Activated CD4-positive, alpha-beta T cell treated with anti-CD3 and anti-CD28 coated beads, Interleukin-2, amount 50 U/mL, for 48 hours (primary cell): ENCODE measurements at places on chromosomes 7 and 10.
A peak's percentile ranks its signal among the peaks of the same experiment; 100 is the strongest.

GRCh38 chr10:68163735-68164134 is 54.4 kb downstream of the MYPN start:
- DNase-seq: no peak

GRCh38 chr10:118234683-118235082 is 107.4 kb downstream of the FAM204A start:
- no peak for DNase-seq

GRCh38 chr7:149865437-149865836 is 8.3 kb upstream of the ATP6V0E2 start:
- DNase-seq: peak; percentile 66

- DNase-seq: no peak
Observed at GRCh38 chr7:25720427-25720826, 431.6 kb upstream of the NFE2L3 start.

GRCh38 chr7:70005480-70005879 is 407.2 kb downstream of the AUTS2 start:
- DNase-seq: no peak

GRCh38 chr7:90347759-90348158 is 1.2 kb downstream of the GTPBP10 start:
- DNase-seq: no peak

DNA sequence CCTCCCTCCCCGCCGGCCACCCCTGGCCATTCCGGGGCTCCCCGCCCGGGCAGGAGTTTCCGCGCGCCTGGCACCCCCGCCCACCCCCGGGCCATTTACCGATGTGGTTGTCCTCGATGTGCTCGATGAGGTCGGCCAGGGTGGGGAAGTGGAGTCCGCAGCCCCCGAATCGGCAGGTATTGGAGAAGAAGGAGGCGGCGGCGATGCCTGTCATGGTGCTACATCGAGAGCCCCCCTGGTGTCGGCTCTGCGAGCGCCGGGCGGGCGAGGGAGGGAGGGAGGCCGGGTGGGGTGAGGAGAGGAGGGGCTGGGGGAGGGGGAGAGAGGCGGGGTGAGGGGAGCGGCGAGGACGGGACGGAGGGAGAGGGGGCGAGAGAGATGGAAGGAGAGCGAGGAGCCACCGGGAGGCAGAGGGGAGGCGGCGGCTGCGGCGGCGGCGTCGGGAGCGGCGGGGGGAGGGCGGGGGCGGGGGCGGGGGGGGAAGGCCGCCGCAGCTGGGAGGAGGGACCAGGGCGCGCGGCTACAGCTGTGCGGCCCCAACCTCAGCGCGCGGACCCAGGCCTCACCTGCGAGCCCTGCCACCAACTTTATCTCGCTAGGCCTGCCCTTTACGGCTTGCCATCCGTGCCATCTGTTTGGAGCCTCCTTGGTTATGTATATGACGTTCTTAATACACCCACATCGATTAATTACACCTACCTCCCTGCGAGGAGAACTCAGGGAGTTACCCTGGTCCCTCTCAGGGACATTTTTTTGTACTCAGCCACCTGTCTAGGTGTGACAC is at the start of gene JAZF1:
JAZF1 (minus strand) TSS at position 432 of the 784 bp plus-strand sequence.
- peak; percentile 43 for DNase-seq

GRCh38 chr7:112638675-112639400 is 151.4 kb downstream of the TMEM168 start:
- DNase-seq: no peak

DNA sequence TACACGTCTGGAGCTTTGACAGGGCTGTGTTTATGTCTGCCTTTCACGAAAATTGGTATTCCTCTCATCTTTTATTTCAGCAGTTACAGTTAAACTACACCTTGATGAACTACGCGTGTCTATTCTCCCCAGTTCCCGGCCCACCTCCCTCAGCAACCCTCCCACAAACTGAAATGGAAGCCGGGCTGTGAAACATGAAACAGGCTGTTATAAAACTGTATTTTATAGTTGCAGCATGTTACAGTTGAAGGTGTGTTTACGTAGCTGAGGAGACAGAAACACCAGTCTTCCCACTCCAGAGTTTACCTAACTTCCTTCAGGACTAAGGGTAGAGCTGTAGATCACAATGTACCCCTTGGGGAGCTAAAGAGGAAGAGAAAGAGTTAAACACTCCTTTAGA is 228.3 kb upstream of the ZNF32 start:
- no peak for DNase-seq

DNA sequence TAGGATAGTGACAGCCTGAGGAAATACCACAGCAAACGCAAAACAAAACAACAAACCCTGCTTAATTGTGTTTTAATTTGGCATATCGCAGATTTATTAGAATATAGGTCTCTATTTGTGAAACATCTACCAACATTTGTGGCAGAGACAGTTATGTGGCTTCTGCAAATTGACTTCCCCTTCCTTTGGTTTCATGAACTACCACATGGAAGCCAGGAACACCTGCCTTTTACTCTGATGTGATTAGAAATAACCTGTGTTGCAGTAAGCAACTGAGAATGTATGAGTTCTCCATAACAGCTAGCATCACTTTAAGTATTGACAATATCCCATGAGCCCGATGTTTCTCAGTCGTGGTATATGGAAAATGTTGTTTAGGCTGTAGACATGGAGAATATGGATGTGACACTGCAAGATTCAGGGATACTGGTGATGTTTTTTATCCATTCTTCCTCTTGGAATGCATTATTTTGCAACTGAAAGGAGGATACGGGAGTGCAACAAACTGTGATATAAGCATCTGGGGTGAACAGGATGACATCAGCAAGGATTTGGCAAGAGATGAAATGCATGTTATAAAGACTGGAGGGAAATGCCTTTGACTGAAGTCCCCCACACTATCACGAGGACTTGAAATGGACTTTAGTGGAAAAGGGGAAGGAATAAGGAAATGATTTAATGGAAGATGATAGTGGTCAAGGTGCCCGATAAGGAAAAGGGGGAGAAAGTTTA is 95.9 kb downstream of the CUBN start:
- DNase-seq: no peak

DNA sequence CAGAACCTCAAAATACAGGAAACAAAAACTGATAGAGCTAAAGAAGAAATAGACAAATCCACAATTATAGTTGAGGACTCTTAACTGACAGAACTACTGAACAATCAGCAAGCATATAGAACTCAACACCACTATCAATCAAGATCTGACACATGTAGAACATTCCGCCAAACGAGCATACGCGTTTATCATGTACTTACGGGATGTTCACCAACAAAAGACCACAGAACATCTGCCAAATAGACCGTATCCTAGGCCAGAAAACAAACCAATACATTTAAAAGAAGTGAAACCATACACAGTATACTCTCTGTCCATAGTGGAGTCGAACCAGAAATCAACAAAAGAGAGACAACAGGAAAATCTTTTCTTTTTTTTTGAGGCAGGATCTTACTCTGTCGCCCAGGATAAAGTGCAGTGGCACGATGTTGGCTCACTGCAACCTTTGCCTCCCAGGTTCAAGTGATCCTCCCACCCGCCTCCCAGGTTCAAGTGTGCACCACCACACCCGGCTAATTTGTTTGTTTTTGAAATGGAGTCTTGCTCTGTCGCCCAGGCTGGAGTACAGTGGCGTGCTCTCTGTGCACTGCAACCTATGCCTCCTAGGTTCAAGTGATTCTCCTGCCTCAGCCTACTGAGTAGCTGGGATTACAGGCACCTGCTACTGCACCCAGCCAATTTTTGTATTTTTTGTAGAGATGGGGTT is 5.1 kb downstream of the GNA12 start:
- DNase-seq: no peak

GRCh38 chr10:6296828-6297251 is 94.1 kb downstream of the PFKFB3 start:
- no peak for DNase-seq

- no peak for DNase-seq
Observed at GRCh38 chr7:138821912-138822311, 23.9 kb upstream of the ATP6V0A4 start.

DNA sequence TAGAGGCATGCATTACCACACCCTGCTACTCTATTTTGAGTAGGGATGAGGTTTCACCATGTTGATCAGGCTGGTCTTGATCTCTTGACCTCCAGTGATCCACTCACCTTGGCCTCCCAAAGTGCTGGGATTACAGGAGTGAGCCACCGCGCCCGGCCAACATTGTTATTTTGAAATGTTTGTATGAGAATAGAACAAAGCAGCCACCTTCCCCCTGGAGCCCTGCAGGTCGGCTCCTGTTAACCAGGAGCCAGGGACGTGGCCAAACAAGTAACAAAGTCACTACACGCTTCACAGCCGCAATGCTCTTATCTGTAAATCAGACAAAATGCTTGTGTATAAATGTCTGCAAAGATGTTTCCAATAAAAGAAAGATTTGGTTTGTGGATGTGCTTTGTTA is 295.4 kb downstream of the CNTNAP2 start:
- DNase-seq: no peak

DNA sequence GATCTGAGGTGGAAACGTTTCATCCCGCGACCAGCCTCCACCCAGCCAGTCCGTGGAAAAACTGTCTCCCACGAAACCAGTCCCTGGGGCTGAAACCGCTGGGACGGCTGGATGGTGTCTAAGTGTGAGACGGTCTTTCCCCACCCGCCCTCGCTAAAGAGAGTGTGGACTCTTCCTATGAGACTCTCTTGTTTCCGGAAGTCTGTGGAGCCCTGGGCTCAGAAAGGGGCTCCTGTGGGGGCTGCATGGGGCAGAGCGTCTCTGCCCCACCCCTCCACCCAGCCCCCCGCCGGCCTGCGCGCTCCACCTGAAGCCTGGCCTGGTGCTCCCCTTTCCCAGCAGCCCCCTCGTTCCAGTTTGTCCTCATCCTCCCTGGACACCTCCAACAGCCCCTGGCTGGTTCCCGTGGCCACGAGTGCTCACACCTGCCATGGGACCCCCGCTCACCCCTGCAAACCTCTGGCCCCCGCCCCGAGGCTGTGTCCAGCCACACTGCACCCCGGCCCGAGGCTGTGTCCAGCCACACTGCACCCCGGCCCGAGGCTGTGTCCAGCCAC is 28.7 kb downstream of the CFAP46 start:
- DNase-seq: no peak

GRCh38 chr7:20032741-20033140 is 184.4 kb downstream of the MACC1 start:
- DNase-seq: no peak

DNA sequence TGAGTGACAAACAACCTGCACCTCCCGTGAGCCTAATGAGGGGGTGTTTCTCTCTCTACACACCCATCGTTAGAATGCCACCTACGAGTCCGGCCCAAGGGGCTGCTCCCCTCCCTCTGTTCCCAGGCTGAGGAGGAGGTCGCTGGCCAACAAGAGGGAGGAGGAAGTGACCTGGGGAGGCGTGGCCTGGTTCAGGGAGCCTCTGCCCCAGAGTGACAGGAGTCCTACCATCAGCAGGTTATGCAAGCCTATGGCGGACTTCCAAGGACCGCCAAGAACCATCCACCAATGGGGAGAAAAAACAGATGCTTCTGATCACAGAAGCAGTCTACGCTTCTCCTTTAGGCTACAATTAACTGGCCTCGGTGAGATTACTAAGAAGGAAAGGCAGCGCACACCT is 12.3 kb upstream of the EGFR start:
- no peak for DNase-seq

DNA sequence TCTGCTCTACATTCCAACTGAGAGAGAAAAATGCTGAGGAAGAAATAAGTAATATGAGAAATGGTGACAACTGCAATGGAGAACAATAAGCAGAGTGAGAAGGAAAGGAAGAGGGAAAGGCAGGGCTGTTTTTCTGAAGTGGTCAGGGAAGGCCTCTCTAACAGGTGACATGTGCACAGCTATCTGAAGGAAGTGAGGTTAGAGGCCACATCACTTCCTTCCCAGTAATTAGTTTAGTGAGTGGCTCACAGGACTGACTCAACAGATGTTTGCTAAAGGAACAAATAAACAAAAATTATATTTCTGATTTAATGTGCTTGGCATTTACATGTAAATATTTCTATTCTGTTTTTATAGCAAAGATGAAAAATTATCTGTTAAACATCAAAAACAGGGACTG is 77.9 kb downstream of the ARHGAP21 start:
- DNase-seq: no peak

- no peak for DNase-seq
Observed at GRCh38 chr7:136677471-136678365, 190.7 kb upstream of the CHRM2 start.

GRCh38 chr10:4046712-4047354 is 261.8 kb upstream of the KLF6 start:
- no peak for DNase-seq

DNA sequence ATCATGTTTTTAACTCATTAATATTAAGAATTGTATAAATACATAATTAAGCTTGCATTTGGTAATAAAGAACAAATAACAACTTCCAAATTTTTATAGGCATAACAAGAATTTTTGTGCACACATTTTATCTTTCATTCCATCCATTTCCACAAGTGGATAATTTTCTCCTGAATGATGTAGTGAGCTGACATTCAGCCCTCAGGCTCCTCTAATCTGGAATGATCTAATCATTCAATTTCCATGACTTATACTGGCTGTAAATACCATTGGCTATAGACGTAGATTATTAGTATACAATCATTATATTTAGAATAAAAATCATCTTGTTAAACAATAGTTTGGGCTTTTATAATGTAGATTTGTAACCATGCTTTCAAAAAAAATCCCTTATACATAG is 287.2 kb upstream of the GHITM start:
- DNase-seq: no peak

DNA sequence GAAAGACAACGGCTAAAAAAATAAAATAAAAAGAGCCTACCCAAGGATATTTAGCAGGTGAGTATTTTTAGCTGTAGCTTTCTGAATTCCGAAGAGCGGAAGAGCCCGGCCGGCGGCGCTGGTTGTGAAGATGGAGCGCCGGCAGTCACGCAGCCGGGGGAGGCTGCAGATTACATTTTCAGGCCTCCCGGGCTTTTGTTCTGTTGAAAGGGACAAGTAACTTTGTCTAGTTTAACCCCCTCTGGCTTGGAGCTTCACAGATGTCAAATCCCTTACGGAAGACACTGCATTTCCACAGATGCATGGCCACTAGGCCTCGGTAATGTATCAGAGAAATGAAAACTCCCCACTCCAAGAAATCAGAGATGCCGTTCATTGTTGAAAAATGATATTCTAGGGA is 497.6 kb upstream of the MKI67 start:
- no peak for DNase-seq

GRCh38 chr7:101236292-101236835 is 1.2 kb downstream of the CLDN15 start:
- DNase-seq: no peak

GRCh38 chr10:5547931-5548660 is 23.3 kb downstream of the CALML3 start:
- DNase-seq: no peak

- DNase-seq: peak; percentile 14
Observed at GRCh38 chr7:157009778-157010587, 480 bp downstream of the MNX1 start.

GRCh38 chr7:73715648-73716317 is 3.7 kb downstream of the STX1A start:
- peak; percentile 82 for DNase-seq

GRCh38 chr10:3264161-3264761 is 91.7 kb upstream of the PITRM1 start:
- no peak for DNase-seq

GRCh38 chr10:107913317-107914294 is 749.1 kb upstream of the SORCS1 start:
- DNase-seq: no peak

- DNase-seq: no peak
Observed at GRCh38 chr10:79905322-79906314, 43.3 kb downstream of the SFTPD start.

GRCh38 chr10:126880926-126881325 is 24.3 kb upstream of the DOCK1 start:
- DNase-seq: no peak
